D341Med (cell line): ENCODE measurements at places on chromosomes 5 and 9.
A peak's percentile ranks its signal among the peaks of the same experiment; 100 is the strongest.

GRCh38 chr5:593511-593910 is 18.6 kb upstream of the CEP72 start:
- no peak for DNase-seq

DNA sequence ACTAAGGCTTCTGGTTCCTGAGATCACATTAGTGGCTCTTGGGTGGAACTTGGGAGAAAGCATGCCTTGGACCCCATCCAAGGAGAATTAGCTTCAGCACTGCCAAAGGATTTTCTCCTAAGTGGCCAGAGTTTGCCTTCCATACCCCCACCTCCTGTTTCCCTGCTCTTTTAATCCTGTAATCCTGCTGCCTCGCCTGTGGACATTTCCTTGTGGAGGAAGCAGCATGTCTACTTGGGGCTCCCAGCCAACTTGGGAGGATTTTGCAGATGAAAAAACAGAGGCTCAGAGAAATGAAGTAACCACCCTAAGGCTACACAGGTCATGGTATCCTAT is 1.6 kb downstream of the ARSI start:
- peak; percentile 75 for DNase-seq

DNA sequence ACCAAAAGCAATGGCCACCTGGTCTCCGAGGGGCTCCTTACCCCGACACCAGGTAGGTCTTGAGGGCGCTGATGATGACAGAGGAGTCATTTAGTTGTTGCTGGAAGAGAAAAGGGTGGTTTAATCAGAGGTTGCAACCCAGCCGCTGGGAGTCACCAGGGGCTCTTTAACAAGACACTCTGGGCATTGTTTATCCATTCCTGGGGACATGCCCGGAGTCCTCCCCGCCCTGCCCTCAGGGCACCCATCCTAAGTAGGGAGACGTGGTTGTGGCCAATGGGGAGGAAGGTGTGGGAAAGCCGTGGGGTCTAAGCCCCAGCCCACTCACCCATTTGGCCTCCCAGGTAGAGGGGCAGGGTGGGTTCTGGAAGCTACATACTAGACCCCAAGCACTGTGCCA is 3.1 kb downstream of the PTGES2 start:
- DNase-seq, result no peak

GRCh38 chr9:33295571-33295970 is 5.3 kb downstream of the NFX1 start:
- DNase-seq, result no peak

- DNase-seq, result no peak
Measured at GRCh38 chr5:138685193-138685745, 68.0 kb upstream of the CTNNA1 start.

DNA sequence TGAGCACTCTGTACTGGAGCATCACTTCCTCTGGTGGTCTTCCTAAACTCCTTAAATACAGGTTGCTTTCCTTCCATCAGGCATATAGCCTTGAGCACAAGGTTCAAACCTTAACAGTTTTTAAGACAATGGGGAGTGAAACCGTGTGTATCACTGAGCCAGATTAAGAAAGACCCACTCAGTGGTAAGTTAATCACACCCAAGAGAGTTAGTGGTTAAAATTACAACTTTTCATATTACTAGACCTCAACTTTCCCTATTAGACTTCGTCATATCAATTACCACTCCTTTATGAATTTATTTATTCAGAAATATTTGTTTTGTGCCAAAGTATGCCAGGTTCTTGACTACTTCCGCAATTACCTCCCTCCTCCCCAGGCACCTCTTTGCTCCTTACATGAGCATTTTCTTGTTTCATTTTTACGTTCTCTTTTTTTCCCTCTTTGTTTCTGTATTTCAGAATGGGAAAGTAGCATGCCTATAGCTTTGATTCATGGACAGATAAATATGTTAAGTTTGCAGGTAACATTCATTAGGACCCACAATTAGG is 351.0 kb downstream of the KIAA0825 start:
- DNase-seq, result no peak

GRCh38 chr9:36924071-36924470 is 110.0 kb downstream of the PAX5 start:
- DNase-seq, result no peak

- no peak for DNase-seq
Measured at GRCh38 chr5:44257653-44258365, 131.4 kb downstream of the FGF10 start.

GRCh38 chr5:121982893-121983285 is 21.1 kb downstream of the SRFBP1 start:
- no peak for DNase-seq

DNA sequence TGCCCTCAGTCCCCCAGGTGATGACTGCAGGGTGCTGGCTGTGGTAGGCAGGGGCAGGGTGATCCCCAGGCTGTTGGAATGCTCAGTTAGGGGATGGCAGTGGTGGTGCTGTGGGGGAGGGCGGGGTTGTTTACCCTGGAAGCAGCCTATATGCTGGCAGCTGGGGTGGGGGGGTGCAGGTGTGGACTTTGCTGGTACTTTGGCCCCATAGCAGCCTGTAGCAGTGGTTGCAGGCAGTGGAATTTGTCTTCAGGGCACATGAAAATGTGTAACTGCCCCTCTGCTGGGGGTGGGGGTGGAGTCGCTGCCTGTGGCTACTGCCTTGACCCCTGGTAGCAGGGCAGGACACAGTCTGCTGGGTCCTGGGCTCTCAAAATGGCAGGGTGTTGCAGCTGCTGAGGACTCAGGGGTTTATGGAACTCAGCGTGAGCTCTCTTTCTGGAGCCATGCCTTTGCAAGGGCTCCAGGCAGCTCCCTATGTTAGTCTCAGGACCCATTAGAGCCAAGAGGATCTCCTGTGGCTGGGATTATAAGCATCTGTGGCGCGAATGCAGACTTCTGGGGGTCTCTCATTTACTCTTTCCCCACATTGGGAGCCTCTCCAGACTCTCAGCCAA is 65.0 kb downstream of the RMI1 start:
- no peak for DNase-seq

GRCh38 chr9:80086822-80087345 is 515.1 kb downstream of the TLE4 start:
- DNase-seq, result no peak

DNA sequence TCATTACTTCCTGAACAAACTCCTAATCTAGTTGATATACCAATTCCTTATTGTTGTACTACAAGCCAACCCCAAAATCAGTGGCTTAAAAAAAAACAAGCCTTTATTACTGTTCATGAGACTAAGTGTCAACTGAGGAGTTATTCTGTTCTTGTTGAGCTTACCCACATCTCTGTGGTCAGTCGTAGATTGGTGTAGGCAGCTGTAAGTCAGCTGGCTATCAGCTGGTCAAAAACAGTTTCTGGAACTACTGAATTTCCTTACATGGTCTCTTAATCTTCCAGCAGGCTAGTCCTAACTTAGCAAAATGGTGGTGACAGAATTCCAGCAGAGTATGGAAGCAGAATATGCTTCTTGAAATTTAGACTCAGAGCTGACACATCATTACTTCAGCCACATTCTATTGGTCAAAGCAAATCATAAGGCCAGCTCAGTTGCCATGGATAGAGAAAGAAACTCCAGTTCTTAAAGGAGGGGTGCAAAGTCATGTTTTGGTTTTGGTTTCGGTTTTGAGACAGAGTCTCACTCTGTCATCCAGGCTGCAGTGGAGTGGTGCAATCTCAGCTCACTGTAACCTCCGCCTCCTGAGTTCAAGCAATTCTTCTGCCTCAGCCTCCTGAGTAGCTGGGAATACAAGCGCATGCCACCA is 386.1 kb upstream of the MPDZ start:
- DNase-seq, result no peak

GRCh38 chr9:38112049-38112448 is 43.0 kb upstream of the SHB start:
- no peak for DNase-seq

- no peak for DNase-seq
Measured at GRCh38 chr9:93613791-93614190, 37.4 kb downstream of the PHF2 start.

GRCh38 chr9:72856972-72857623 is 95.8 kb downstream of the ALDH1A1 start:
- peak; percentile 55 for DNase-seq

GRCh38 chr5:78778538-78778937 is 130.0 kb upstream of the LHFPL2 start:
- no peak for DNase-seq

DNA sequence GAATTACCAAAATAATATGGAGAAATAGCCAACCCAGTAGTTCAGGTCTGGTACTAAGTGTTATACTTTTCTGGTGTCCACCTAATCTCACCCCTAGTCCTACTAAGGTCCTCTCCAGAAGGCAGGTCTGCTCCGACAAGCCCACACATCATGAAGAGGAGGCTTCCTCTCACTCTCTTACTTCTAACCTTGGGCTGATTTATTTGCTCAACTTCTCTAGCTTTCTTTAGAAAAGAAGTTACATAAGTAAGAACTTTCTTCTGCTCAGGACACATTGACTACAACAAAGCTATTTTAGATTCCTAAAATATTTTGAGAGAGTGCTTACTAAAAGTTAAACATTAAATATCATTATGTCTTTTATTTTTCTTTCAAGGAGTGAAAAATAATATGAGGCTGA is 329.7 kb upstream of the NREP start:
- DNase-seq, result no peak

- DNase-seq, result no peak
Measured at GRCh38 chr9:129606161-129607026, 14.5 kb downstream of the C9orf50 start.

GRCh38 chr5:40361378-40361777 is 318.3 kb upstream of the PTGER4 start:
- DNase-seq, result no peak

DNA sequence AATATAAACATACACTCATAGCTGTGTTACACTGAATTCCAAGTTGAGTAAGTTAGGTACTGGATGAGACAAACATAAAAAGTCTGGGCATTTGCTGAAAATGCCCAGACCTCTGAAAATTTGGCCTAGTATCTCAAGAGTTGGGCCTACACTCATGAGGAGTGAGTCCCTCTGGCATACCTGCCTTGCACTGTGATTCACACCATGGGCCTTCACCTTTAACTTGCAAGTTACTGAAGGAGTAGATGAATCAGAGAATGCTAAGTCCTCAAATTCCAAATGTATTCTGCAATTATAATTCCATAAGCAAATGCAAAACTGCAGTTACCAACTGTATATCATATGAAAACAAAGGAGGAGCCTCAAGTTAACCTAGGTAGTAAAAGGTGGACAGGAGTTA is 32.3 kb upstream of the C9orf40 start:
- DNase-seq, result no peak

- no peak for DNase-seq
Measured at GRCh38 chr5:39394946-39395345, 29.8 kb downstream of the DAB2 start.

- DNase-seq, result no peak
Measured at GRCh38 chr9:134167530-134167931, 3.2 kb upstream of the RNU6ATAC start.

- DNase-seq, result no peak
Measured at GRCh38 chr5:116830079-116830478, 255.5 kb upstream of the SEMA6A start.

GRCh38 chr5:173391031-173391430 is 62.8 kb upstream of the STC2 start:
- DNase-seq, result no peak

GRCh38 chr9:129451089-129451656 is 169.7 kb downstream of the C9orf50 start:
- DNase-seq, result no peak

DNA sequence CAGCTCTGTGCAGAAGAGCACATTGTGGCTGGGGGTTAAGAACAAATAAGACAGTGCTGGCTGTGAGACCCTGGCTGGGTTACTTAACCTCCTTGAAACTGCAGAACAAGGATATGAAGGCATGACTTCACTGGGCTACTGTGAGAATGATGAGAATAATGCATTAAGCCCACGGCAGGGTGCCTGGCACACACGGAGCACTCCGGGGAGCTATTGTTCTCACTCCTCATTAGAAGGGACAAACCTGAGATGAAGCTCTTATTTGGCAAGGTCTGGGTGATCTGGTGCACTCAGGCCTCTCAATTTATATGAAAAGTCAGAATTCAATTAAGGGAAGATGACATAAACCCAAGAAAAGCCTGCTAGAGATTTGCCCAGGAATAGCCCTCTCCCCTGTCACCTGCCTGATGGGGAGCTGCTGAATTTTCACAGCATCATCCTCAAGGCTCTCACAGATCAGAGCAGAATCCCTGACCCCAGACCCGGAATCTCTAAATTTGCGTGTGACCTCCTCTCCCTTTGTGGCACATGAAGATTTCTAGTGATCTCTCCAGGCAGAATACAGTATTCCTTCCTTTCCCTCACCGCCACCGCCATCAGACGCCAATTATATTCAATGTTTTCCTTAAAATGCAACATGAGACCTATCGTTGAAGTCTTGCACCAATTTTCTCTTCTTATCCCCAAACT is 102.1 kb downstream of the COL23A1 start:
- no peak for DNase-seq

- DNase-seq, result no peak
Measured at GRCh38 chr5:103480246-103480645, 82.3 kb downstream of the NUDT12 start.

GRCh38 chr5:21051945-21052344 is 1063.9 kb upstream of the CDH18 start:
- no peak for DNase-seq

DNA sequence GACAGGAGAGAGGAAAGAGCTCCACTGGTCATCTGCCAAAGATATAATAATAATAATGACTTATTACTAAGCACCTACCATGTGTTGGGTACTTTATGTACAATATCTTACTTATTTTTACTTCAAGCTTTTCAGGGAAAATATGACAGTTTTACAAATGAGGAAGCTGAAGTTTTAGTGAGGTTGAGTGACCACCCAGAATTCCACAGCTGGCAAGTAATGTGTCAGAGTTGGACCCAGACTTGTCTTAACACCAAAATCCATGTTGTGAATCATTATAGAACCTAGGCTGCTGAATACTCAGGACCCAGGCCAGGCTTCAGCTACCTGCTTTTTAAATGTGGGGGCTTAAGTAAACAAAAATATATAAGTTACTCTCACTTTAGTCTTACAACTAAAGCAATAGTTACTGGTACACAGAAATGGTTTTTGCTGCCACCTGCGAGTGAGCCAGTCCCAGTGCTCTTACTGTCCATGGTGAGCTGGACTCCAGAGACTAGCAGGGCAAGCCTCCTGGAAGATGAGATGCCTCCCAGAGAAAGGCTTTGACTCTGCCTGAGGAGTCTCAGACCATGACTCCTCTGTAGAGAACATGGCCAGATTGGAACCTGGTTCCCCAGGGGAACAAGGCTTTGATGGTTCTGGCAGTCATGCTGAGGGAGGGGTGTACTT is 29.9 kb downstream of the RUSC2 start:
- DNase-seq, result no peak

GRCh38 chr5:55923177-55923771 is 71.5 kb downstream of the IL6ST start:
- DNase-seq, result no peak

DNA sequence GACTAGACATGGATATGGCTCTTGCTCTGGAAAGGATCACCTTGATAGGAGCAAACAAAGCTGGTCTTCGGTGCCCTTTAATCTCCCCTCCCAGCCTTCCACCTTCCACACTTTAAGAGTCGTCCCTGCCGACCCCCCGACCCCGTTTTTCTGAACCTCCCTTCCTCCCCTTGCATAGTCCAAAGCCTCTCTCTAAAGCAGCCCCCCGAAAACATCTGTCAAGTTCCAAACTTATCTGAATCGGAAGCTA is 423 bp upstream of the NUP214 start:
- DNase-seq, result no peak
